GM13976 (cell line): ENCODE measurements at places on chromosomes 12 and 14.

GRCh38 chr12:70849265-70849960 lies 71.1 kb downstream of the PTPRR start:
- no peak for DNase-seq

DNA sequence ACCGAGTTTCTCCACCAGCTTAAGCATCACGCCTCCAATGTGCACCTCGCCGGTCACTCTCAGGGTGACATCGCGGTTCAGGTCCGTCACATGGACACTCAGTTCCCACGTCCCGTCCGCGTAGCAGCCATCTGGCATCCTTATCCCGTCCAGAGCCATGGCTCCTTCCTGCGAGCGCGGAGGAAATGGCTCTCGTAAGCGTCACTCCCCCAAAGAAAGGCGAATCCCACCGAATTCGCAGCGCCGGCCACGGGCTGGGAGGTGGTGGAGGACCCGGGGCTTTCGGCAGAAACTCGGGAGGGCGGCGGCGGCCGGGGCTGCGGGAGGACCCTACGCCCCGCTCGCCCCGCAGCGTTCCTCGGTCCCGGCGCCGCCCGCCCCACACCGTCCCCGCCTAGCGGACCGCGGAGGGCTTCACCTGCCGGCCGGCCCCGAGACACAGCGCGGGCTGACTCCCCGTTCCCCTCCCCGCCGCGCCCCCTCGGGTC lies 396 bp downstream of the FERMT2 start:
- DNase-seq, result no peak

DNA sequence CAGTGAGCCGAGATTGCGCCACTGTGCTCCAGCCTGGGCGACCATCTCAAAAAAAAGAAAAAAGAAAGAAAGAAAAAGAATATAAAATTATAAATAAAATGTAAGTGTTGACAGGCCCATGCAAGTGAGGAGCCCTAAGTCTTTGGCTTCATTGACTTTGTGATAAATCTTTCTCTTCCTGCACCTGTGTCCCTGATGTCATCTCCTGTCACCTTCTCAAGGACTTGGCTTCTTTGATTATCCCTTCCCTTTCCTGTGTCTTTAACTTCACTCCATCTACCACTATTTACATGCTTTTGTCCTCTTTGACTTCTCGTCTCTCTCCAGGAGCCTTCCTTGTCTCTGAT lies 33.6 kb upstream of the WNK1 start:
- DNase-seq, result no peak

- DNase-seq, result no peak
Measured at GRCh38 chr12:46480316-46480715, 107.7 kb upstream of the SLC38A2 start.

GRCh38 chr12:75759842-75760572 lies 248.6 kb upstream of the KRR1 start:
- no peak for DNase-seq

DNA sequence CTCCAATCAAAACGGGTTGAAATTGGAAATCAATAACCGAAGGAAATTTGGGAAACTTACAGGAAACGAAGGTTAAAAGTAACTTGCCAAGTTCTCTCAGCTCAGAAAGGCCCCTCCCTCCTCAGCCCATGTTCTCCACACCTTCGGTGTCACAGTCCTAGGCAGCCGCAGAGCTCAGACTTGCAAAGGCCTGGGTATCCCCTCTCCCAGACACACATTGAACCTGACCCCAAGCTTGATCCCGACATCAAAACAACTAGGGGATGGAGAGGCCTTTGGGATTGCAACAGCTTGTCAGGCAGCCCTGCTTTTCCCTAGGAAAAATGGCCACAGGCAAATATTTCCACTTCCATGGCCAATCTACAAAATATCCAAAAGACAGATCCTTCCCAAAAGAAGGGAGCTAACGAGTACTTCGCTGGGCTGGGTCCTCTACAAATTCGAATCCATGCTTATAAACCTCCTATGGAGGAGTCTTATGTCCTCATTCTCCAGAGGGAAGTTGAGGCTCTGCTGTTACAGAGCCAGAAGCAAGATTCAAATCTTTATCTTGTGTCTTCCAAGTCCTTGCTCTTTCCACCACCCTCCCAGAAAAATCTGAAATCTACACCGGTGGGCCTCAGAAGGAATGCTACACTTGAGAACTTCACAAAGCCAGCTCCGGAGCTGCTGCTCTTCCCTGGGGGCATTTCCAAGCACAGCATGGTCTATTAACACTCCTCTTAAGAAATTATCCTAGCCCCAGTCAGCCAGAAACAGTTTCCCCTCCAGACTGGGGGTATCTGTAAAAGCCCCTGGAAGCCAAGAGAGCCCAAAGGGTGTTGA lies 35.7 kb upstream of the PNMA1 start:
- DNase-seq, result no peak

- DNase-seq, result no peak
Measured at GRCh38 chr12:72505227-72505626, 233.1 kb downstream of the TRHDE start.

GRCh38 chr12:41981013-41981412 lies 163.7 kb downstream of the GXYLT1 start:
- no peak for DNase-seq

DNA sequence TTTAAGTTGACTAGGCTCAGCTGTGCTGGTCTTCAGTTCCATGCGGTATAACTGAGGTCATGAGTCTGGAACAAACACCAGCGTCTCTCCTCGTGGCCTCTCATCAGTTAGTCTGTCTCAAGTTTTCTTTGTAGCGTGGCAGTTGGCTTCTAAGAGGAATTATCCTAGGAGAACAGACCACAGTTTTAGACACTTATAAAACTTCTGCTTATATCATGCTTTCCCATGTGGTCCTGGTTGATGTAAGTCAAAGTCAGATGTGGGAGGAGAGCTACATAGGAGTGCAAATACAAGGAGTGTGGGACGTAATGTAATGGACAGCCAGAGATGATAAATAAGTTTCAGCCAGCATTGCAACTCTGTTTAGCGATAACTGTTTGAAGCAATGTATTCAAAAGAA lies 14.8 kb downstream of the PLEKHA5 start:
- DNase-seq, result no peak
